ENCODE measurements at places on chromosomes 12 and 14. TPM values are rescaled to one million over a fixed set of nuclear protein-coding genes. Genes with fewer than 3 reads are reported as not detected.

DNA sequence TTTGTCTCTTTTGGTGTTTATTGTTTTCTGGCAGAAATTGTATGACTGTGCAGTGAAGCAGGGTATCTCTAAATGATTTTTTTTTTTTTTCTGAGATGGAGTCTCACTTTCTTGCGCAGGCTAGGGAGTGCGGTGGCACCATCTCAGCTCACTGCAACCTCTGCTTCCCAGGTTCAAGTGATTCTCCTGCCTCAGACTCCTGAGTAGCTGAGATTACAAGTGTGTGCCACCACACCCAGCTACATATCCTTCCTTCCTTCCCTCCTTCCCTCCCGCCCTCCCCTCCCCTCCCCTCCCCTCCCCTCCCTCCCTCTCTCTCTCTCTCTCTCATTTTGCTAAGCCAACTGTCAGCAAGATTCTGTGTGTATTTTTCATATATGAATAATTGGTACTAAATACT is 94.4 kb downstream of the PPHLN1 start:
- H3K36me3 ChIP-seq = no peaks in the 10 kb centered on the region
- no peak overlapping the region for H3K4me3 ChIP-seq
- no peak for DNase-seq
- H3K27me3 ChIP-seq = no peaks in the 10 kb centered on the region
- no peaks in the 10 kb centered on the region for H3K4me1 ChIP-seq
- H3K27ac ChIP-seq = no peak overlapping the region

GRCh38 chr14:69675877-69676416 is 64.6 kb downstream of the SUSD6 start:
- no peak overlapping the region for H3K4me3 ChIP-seq
- no peaks in the 10 kb centered on the region for H3K27me3 ChIP-seq
- H3K27ac ChIP-seq = no peak overlapping the region
- peaks cover 17% of the 10 kb centered on the region for H3K4me1 ChIP-seq

GRCh38 chr14:21711360-21711961 is 37.8 kb upstream of the OR4E1 start:
- no peak overlapping the region for H3K4me3 ChIP-seq
- H3K27me3 ChIP-seq = no peaks in the 10 kb centered on the region
- no peak overlapping the region for H3K27ac ChIP-seq
- H3K4me1 ChIP-seq = no peaks in the 10 kb centered on the region

DNA sequence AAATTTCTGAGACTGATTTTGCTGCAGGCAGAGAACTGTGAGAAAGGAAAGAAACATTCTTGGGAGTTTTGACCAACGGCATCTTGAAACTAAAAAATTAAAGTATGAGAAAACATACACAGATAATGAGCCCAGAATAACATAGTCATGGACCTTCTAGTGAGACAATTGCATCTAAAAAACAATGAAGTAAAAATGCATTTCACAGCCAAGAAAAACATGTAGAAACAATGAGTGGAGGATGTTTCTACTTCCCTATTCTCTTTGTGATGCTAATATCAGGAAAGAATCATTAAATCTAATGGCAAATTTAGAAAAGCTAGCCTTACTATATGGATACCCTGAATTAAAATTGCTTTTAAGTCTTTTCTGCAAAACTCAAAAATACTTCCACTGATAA is 12.2 kb upstream of the PLEKHG7 start:
- no peaks in the 10 kb centered on the region for H3K36me3 ChIP-seq
- no peak overlapping the region for H3K4me3 ChIP-seq
- no peak overlapping the region for H3K27ac ChIP-seq

DNA sequence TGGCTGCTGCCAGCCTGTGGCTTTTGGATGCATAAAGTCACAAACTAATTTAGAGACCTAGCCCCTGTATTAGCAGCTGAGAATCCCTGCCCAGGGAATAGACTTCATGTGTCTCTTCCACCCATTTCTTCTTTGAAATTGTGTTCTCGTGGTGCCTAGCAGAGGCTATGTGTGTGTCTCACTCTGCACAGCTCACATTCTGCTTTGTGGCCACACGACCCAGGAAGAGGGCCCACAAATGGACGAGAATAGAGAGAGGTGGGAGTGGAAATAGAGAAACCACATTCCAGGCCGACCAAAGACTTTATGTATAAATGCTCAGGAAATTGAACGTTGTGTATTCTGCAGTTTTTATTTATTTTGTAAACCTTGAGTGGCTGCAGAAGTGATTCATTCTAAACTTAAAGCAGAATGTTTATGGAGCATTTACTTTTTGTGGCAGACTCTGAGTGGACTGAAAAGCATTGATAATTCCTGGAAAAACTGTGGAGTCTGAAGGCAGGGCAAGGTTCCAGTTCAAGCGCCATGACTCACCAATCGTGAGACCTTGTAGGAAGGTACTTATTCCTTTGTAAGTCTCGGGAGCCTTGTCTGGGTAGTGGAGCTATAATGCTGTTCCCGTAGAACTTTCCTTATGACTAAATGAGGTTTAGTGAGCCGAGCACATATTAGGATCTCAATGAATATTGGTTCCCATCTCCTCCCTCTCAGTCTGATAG is 9.1 kb downstream of the B4GALNT3 start:
- H3K4me3 ChIP-seq = no peak overlapping the region
- H3K27me3 ChIP-seq = no peaks in the 10 kb centered on the region
- no peaks in the 10 kb centered on the region for H3K4me1 ChIP-seq
- no peak for DNase-seq
- no peaks in the 10 kb centered on the region for H3K36me3 ChIP-seq

- no peaks in the 10 kb centered on the region for H3K4me1 ChIP-seq
- DNase-seq = no peak
- no peaks in the 10 kb centered on the region for H3K27me3 ChIP-seq
- no peak overlapping the region for H3K27ac ChIP-seq
- no peaks in the 10 kb centered on the region for H3K36me3 ChIP-seq
These were observed 661.8 kb downstream of the DIO2 start for GRCh38 chr14:79549515-79549914.

- no peaks in the 10 kb centered on the region for H3K4me1 ChIP-seq
- no peak overlapping the region for H3K27ac ChIP-seq
- no peak overlapping the region for H3K4me3 ChIP-seq
- no peak for DNase-seq
- H3K27me3 ChIP-seq = no peaks in the 10 kb centered on the region
These were observed 20.2 kb upstream of the P2RX4 start for GRCh38 chr12:121189619-121190155.

DNA sequence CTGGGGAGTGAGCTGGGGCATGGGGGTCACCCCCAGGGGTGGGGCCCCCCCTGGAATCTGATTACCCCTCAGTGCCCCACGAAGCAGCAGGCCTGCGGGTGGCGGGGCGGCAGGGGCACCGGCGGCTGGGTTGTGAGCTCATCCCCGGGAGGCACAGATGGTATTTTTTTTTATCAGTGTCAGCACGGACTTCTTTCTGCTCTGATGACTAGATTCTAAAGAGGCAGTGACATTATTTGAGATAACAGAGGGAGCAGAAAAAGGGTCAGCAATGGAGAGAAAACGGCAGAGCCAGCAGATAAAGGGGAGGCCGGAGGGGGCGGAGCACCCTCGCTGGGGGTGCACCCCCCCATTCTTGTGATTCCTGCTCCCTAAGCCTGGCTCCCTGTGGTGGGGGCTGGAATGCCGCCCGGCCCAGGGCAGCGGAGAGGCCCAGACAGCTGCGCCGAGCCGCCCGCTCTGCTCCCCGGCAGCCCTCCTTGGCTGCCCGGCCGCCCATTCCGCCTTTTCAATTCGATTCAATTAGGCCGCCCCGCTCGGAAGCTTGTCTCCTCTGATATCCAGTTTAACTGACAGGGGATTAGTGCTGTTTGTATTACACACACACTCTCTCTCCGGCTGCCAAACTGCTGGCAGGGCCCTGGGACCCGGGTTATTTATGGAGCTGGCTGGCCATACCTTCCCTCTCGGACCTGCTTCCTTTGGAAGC is 32.9 kb downstream of the MVK start:
- DNase-seq = no peak
- H3K27ac ChIP-seq = no peak overlapping the region
- H3K27me3 ChIP-seq = no peaks in the 10 kb centered on the region

GRCh38 chr12:118537481-118537917 is 161.1 kb downstream of the SUDS3 start:
- no peaks in the 10 kb centered on the region for H3K36me3 ChIP-seq
- no peaks in the 10 kb centered on the region for H3K27me3 ChIP-seq
- H3K27ac ChIP-seq = peak overlapping the region; percentile 19
- DNase-seq = peak; percentile 15

GRCh38 chr12:51270951-51271518 is 820 bp upstream of the SMAGP start:
- H3K4me1 ChIP-seq = no peaks in the 10 kb centered on the region
- H3K27ac ChIP-seq = no peak overlapping the region
- H3K27me3 ChIP-seq = no peaks in the 10 kb centered on the region
- peak overlapping the region; percentile 78 for H3K4me3 ChIP-seq

DNA sequence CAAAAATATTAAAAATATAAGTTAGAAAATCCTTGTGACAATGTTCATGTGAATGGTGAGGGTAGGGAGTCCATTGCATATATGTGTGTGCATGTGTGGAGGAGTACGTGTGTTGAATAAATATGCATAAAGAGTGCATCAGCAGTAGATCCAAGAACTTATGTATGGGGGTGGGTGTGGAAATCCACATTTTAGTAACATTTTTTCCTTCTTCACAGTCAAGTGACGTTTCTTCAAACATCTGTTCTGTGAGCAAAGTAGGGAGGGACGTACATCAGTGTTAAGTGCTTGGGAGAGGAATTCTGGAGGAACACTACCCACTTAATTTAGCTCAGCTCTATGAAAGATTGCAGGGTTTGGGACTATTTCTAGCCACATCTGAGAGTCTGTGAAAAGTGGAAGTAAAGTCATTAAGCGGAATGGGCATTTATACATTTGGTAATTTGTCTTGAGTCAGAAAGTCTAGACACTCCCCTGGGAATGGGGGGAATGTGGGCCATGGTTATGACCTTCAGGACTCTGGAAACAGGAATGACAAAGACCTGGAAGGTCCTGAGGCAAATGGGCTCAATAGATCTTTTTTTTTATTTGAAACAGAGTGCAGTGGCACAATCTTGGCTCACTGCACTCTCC is 156.4 kb upstream of the PLXNC1 start:
- no peak overlapping the region for H3K4me3 ChIP-seq
- H3K27ac ChIP-seq = no peak overlapping the region
- H3K36me3 ChIP-seq = no peaks in the 10 kb centered on the region
- DNase-seq = no peak

The RFX4 gene
- total RNA-seq = 52.7 TPM

The CACNB3 gene
- 19.3 TPM for total RNA-seq

The IL31 gene
- total RNA-seq = not detected

The KSR2 gene
- 2.4 TPM for total RNA-seq

The IL22 gene
- not detected for total RNA-seq

The IQSEC3 gene
- total RNA-seq = 12.2 TPM

The NGB gene
- total RNA-seq = 1.3 TPM

The IGFBP6 gene
- total RNA-seq = 261 TPM

Measured in testis (tissue), 5 donors.